SHP77 (cell line): ENCODE measurements at places on chromosomes 4 and X.

GRCh38 chr4:145107126-145107525 is 9.0 kb downstream of the ABCE1 start:
- DNase-seq: no peak

DNA sequence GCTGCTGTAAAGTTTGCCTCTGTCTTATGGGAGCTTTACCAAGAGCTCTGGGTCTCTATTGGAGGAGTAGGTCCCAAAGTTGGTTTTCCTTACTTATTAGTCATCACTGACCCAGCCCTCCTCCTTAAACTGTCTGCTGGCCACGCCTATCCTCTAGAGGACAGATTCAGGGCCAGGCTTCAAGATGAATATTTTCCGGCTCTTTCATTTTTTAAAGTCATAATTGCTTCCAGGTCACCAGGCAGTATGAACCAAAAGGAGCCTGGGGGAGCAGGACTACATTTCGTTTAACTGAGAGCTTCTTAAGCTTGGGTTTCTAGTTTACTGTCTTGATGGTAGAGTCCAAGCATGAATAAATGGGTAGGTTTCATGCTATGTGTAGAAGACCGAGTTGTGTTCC is 13.7 kb downstream of the BCORL1 start:
- no peak for DNase-seq

DNA sequence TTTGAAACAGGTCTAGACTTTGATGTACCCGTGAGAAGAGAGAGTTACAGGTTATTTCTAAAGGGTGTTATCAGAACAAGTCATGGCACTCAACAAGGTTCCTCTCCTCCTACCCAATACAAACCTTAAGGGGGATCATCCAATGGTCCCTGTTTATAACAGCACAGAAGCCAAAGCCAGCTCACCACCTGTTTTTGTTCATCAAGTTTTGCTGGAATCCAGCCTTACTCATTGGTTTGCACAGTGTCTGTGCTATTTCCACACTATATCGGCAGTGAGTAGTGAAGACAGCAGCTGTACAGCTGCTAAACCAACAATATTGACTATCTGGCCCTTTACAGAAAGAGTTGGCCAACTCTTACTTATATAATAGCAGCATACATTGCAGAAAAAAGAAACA is 262.1 kb upstream of the STS start:
- no peak for DNase-seq

- DNase-seq: no peak
Observed at GRCh38 chr4:86661006-86661405, 66.9 kb downstream of the PTPN13 start.

DNA sequence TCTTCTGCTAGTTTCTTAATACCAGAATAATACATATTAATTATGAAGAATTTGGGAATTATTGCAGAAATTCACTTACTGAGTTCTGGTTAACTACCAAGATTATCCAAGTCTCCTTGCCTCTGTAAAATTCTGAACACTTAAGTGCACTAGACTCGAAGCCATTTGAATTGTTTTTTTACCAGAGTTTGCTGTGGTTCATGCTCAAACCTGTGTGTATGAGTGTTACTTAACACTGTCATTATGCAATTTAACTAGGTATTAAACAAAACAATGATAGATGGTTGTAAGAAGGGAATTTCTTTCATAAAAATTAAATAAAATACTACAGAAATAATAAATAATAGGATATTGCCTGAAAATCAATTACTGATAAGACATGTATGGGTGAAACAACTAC is 145.6 kb upstream of the FAT4 start:
- DNase-seq: no peak

DNA sequence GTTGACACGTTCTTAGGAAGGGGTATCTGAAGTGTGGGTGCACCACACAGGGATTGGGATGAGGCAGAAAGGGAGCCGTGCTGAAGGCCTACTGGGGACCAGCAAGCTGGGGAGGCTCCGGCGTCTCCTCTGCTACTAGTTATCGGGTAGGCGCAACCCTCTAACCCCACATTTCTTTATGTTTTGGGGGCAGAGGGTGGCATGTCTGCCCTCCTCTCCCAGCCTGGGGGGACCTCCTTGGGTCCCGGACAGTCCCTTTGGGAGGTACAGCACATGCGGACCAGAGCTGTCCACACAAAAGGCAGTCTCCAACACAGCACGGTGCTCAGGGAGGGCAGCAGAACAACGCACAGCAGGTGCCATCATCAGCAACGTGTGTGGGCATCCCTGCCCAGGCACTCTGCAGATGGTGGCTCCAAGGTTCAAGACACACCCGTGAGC is 33.2 kb downstream of the WDR1 start:
- DNase-seq: no peak

DNA sequence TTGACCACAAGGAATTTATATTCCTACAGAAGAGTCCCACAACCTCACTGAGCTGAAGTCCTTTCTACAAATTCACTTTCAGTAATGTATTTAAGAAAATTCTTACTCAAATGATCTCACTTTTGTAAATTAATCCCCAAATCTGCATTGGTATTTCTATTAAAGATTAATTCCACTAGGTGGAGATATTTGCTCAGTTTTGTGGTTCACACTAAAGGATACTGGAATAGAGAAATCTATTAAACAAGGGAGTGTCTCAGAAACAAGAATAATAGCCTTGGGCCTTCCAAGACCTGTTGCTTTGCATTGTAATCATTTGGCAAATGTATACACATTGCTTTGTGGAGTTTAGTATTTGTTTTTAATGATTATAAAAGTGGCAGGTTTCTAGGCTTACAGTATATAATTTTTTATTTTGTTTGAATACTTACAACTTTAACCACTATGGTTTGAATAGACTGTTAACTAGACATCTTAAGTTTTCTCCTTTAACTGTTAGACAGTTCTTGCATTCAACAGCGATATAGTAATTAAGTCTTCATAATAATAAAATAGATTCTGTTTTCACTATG is 25.9 kb downstream of the CFAP299 start:
- DNase-seq: no peak

GRCh38 chrX:16892504-16893362 is 22.6 kb upstream of the RBBP7 start:
- DNase-seq: peak; percentile 50

DNA sequence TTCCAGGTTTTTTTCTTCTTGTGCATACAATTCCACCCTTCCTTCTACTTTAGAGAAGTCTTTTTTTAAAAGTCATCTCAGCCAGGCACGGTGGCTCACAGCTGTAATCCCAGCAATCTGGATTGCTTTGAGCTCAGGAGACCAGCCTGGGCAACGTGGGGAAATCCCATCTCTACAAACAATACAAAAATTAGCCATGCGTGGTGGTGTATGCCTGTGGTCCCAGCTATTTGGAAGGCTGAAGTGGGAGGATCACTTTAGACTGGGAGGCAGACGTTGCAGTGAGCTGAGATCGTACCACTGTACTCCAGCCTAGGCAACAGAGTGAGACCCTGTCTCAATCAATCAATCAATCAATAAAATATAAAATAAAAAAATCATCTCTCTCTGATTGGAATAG is 14.8 kb downstream of the ELOVL6 start:
- peak; percentile 9 for DNase-seq

GRCh38 chr4:60221866-60222265 is 978.3 kb upstream of the ADGRL3 start:
- no peak for DNase-seq

- peak; percentile 86 for DNase-seq
Observed at GRCh38 chrX:20141281-20142220, at the start of gene EIF1AX. Gene EIF1AX (minus strand): TSS chrX:20141838. CDS start chrX:20141640, 198 bp downstream.

DNA sequence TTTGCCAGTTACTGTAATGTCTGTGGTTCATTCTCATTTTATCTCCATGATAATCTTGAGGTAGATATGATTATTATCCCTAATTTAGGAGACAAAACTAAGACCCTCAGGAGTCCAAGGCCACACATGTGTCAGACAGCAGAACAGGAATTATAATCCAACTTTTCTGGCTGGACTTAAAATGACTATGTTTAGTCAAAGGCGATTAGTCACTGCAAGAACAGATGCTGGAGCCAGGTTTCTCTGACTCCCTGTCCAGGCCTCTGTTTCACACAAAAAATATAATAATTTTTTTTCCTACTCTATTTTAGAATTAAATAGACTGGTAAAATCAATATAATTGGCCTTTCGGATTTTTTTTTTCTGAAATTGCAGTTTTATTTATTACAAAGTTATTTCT is 56.7 kb upstream of the TMEM131L start:
- DNase-seq: no peak

GRCh38 chr4:176569301-176569700 is 223.4 kb downstream of the VEGFC start:
- DNase-seq: no peak

- no peak for DNase-seq
Observed at GRCh38 chr4:83267830-83268475, 16.6 kb downstream of the COQ2 start.

DNA sequence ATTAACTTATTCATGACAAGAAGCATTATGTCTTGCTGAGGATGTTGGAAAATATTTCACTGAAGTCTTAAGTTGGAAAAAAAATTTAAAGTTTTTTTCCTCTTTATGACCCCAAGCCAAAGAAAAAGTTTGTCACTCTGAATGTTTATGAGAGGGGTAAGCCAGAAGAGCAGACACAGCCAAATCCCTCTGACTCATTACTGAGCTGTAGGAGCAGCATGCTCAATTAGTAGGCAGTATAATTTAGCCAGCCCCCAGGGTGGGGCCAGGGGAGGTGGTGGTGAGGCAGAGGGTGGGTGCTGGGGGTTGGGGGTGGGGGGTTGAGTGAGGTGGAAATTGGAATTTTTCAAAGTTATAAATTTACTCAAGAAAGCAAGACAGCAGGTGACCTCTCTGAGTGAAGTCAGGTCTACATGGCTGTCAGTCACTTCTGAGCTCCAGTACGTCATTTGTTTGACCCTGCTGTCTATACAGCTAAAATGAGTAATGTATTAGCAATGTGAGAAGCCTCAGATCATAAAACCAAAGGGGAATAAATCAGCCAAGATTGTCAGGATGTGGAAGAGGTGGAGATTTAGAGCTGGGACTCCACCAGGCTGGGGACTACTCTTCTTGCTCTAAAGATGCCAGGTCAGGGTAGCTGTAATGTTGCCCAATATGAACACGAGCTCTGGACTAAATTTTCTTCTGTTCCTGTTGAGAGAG is 98.8 kb upstream of the NDP start:
- DNase-seq: no peak

DNA sequence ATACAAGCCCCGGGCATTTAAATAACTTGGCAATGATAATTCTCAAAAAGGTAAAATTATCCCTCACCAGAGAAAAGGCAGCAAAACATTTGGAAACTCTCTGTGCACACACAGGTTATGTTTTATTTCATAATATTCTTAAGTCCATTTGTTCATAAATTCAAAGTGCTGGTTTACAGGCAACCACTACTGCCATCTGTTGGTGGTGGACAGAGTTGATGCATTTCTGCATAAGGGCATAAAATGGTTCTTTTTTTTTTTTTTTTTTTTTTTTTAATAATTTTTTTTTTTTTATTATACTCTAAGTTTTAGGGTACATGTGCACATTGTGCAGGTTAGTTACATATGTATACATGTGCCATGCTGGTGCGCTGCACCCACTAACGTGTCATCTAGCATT is 31.5 kb upstream of the IL21 start:
- DNase-seq: no peak

GRCh38 chrX:57379296-57379695 is 92.8 kb downstream of the FAAH2 start:
- no peak for DNase-seq

GRCh38 chrX:78653118-78653822 is 5.9 kb downstream of the RTL3 start:
- no peak for DNase-seq

DNA sequence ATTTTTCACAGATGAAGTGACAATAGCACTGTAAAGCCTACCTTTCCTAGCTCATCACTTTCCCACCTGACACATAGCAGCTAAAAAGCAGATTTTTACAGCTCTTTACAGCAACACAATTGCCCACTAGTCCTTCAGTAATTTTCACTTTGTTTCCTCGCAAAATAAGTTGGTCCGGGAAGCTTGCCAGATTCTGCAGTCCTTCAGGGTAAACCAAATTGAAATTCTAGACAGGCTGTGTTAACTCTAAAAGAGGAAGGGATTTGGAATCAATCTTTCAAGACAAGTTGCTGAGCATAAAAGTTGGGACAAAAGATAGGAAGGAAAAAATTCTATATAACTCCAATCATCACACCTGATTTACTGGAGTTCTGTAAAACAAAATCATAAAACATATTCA is 8.7 kb downstream of the C1QTNF7 start:
- no peak for DNase-seq

DNA sequence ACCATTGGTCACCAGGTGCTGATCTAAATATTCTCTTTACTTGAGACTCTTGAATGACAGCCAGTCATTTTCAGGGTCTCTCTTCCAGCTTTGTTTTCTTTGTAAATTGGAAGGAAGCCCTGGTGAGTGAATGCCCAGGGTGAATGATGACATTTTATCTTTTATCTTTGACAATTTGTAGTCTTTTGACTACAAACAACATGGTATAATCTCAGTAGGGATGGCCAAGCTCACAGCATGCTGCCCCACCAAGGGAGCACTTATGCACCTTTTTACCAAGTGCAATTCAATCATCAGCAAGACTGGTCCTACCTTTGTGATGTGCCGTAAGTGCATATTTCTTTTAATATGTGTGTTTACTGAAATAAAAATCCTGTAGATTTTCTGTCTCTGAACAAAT is 5.7 kb downstream of the AFM start:
- no peak for DNase-seq

GRCh38 chr4:114386637-114387233 is 211.9 kb upstream of the UGT8 start:
- DNase-seq: no peak
